ENCODE measurements at places on chromosomes 4 and X. TPM values are rescaled to one million over a fixed set of nuclear protein-coding genes. Genes with fewer than 3 reads are reported as not detected.

Gene PAGE4
- not detected for total RNA-seq

Gene RIBC1
- 2.5 TPM for total RNA-seq

DNA sequence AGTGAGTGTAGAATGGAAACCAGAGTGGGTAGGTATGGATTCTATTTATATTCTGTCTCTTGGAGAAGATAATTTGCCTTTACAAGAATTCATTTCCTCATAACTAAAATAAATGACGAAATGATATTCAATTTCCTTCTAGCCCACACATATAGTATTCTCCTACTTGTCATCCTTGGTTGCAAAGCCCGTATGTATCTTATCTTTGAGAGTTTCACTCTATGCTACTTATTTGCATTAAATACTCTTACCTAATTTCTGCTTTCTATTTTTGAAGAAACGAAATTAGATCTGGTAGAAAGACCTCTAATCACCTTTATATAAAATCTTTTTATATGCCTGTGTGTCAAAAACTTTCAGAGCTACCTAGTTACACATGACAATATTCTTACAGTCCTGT lies 457.7 kb downstream of the NKX6-1 start:
- no peaks in the 10 kb centered on the region for H3K27me3 ChIP-seq
- H3K4me1 ChIP-seq = no peaks in the 10 kb centered on the region
- H3K36me3 ChIP-seq = no peaks in the 10 kb centered on the region
- H3K27ac ChIP-seq = no peak overlapping the region
- no peak overlapping the region for H3K4me3 ChIP-seq

GRCh38 chrX:153448556-153449367 lies 2.9 kb upstream of the TREX2 start:
- no peaks in the 10 kb centered on the region for H3K27me3 ChIP-seq
- peak; percentile 63 for DNase-seq
- H3K4me3 ChIP-seq = no peak overlapping the region
- H3K27ac ChIP-seq = no peak overlapping the region

DNA sequence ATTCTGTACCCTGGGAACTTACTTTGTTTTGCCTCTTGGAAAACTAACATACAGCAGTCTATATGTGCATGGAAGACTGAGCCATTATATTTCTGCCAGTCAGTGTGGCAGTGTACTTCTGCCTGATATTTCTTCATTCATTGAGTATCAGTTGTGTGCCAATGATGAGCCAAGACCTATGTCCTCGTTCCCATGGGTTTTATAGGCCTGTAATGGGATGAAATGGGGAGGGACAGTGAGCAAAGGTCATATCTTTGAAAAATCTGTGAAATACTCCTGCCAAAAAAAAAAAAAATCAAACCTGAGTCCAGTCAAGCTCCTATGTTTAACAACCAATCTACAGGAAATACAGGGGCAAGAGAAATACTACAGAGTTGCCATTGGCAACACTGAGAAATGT lies 9.1 kb downstream of the NSD2 start:
- DNase-seq = no peak
- H3K36me3 ChIP-seq = no peaks in the 10 kb centered on the region
- H3K4me1 ChIP-seq = no peaks in the 10 kb centered on the region
- H3K27ac ChIP-seq = no peak overlapping the region
